ENCODE measurements at places on chromosomes 5 and 9.

DNA sequence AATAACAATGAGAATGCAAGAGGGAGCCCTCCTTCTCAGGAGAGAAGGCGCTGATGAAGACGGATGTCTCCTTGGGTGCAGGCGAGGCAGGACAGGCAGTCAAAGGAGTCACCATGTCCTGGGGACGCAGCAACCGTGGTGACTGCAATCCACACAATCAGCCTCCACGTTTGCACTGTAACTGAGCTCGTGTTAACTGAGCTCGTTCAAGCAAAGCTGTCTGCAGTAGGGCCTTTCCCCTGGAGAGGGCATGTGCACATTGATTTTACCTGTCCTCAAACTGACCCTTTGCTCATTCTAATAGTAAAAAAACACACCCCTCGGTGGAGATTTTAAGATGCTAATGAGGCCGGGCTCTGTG, 2.8 kb downstream of the SARDH start:
- no peak for DNase-seq

DNA sequence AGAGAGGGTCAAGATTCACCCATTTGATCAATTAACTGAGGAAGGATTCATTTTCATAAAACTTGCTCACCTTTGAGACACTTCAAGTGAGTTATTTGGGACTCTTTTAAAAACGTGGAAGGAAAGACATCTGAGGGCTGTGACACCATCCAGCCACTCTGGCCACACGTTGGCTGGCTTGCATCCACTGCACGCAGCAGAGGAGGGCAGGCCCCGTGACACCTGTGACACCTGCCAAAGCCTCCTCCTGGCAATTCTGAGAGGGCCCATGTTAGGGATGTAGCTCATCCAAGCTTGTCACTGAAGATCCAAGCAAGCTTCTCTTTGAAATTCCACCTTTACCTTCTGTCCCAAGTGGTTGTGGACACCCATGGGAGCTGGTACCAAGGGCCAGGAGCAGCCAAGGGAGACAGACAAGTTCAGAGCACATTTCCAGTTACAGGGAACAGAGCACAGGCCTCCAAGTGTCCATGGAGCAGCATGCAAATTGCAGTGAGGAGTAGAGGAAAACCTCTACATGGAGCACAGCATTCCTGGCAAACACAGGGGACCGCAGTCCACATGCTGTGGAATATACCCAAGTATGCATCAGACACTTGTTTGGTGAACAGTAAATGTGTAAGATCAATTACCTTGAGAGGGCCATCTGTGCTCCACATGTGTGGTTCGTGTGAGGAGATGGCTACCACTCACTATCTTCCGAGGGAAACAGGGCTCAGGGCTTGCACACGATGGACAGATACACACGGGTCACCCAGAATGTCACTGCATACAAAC, 4.8 kb downstream of the PRSS3 start:
- no peak for DNase-seq

- no peak for DNase-seq
Observed at GRCh38 chr5:135471726-135472125, 19.6 kb upstream of the TIFAB start.

- no peak for DNase-seq
Observed at GRCh38 chr5:179378441-179379271, 33.4 kb upstream of the ADAMTS2 start.

- DNase-seq = no peak
Observed at GRCh38 chr9:504921-505740, 290.5 kb downstream of the DOCK8 start.

- no peak for DNase-seq
Observed at GRCh38 chr9:136564379-136564988, 18.6 kb upstream of the NOTCH1 start.
